ENCODE measurements at places on chromosomes 5 and 9.

DNA sequence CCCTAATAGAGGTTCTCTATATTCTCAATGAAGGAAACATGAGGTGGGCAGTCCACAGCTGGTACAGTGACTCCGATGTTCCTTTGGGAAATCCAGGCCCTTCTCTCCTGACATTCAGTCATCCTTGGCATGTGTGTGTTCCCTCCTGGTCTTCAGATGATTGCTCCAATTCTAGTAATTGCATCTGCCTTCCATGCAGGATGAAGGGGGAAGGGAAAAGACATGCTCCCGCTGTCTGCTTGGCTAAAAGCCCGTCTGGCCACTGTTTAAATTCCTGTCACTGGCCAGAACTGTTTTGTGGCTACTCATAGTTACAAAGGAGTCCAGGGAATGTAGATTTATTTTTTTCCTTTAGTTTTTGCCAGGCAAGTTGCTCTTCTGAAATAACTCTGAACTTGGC, 65.0 kb downstream of the MAST4 start:
- DNase-seq = no peak

GRCh38 chr5:121399879-121400278, 451.8 kb upstream of the FTMT start:
- DNase-seq = no peak

DNA sequence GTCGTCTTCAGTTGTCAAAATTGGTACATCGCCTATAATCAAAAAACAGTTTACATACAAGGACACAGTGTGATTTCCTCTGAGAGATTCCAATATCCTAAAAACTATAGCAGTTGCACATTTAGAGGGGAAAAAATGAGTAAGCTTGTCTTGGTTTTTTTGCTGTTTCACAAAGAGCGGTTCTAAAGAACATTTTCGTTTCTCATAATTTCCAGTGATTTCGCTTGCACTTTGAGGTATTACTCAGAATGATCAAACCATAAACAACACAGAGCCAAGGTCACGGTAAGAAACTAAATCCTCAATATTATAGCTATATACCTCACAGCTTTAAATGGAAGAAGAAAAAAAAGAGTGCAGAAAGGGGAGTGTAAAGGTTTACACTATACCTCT, 861 bp downstream of the MTX3 start:
- DNase-seq = no peak

- DNase-seq = no peak
Measured at GRCh38 chr5:112234000-112234399, 185.1 kb downstream of the EPB41L4A start.

- no peak for DNase-seq
Measured at GRCh38 chr9:112582371-112583262, 96.0 kb downstream of the KIAA1958 start.

DNA sequence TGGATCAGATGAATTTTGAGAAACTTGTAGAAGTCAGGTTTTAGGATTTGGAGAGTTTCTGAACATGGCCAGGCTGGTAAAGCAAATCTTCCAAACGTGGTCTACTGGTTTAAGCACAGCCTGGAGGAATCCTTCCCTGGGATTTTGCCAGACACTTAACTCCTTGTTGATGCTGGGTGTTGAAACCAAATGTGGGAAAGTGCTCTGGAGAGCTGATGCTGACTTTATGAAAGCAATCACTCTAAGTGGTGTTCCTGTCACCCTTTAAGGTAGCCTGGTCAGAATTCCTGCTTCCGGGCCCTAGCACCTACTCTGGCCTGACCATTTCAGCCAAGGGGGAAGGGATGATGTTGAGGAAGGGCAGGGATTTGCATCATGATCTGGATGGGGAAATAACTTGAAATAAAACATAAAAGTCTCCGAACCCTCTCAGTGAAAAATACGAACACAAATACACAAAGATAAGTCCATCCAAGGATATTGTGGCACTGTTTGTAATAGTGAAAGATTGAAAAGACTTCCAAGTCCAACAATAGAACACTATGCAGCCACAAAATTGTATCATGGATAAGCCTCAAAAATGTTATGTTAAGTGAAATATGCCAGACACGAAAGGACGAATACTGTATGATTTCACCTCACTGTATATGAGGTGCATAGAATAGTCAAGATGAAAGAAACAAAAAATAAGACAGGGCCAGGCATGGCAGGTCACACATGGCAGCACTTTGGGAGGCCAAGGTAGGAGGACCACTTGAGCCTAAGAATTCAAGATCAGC, 57.7 kb downstream of the PDE6A start:
- no peak for DNase-seq

DNA sequence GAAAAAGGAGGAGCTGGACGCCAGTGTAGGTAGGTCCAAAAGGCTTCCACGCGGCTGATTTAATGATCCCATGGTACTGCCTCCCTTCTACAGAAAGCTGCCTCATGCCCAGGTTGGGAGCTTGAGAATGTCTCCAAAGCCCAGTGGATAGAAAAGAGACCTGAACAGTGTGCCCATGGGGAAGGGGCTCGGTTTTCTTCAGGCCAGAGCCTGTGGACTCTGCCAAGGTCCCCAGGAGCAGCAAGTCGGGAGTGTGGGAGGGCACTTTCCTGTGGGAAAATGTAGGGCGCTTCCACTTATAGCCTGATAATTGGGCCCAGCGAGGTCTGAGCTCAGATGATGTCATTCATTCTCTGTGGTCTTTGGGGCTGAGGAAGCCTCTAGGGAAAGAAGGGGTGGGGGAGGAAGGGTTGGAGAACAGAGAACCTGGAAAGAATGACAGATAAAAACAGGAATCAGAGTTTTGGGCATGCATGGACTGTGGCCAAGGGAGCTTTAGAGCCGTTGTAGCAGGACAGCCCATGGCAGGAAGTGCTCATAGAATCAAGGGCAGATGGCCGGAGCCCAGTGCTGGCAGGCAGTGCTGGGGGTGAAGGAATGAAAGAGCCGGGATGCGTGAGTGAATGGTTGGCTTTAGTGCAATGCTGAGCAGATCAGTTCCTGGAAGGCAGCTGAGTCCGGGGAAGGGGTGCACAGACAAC, 42.5 kb upstream of the SH3PXD2B start:
- no peak for DNase-seq

GRCh38 chr9:112700085-112700484, 17.8 kb downstream of the INIP start:
- DNase-seq = no peak

DNA sequence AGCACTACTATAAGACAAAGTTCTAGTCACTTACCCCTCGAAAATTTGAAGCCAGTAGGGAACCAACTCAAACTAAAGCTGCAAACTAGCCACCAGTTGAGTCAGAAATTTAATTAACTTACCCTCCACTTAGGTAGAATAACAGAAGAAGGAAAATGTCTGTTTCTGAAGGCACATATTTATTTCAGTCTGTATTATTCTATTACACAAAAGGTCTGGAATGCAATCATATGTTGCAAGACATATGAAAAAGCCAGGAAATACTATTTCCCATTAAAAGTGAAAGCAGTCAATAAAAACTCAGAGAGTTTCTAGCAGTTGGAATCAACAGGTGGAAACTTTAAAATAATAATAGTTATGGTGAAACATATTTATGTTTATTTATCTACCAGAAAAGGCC, 79.2 kb upstream of the SLCO4C1 start:
- no peak for DNase-seq

DNA sequence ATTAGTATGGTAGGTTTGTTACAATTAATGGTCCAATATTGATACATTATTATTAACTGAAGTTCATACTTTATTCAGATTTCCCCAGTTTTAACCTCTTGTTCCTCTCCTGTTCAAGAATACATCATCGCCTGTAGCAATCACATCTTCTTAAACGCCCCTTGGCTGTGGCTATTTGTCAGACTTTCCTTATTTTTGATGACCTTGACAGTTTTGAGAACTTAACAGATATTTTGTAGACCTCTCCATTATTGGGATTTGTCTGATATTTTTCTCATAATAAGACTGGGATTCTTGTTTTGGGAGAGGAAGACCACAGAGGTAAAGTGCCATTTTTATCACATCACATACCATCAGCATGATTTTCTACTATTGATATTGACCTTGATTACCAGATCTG, 112.3 kb upstream of the MARCHF11 start:
- DNase-seq = no peak

- no peak for DNase-seq
Measured at GRCh38 chr5:74233571-74233970, 407.0 kb downstream of the ENC1 start.

DNA sequence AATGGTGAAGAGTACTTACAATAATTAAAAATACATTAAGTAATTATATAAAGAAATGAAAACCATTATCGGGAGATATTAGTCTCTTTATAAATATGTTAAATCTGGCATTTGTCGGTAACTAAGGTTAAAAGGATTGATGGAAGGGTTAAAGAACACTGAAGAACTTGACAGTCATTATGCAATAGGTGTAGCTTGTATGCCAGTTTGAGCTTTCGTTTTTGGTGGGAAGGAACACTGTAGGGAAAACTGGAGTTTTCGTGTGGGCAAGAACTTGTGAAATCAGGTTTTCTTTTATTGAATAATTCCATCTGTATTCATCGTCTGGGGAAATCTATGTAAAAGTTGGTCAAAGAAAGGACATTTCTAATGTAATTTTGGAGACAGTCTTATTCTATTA, 142.3 kb downstream of the DMRTA1 start:
- no peak for DNase-seq

DNA sequence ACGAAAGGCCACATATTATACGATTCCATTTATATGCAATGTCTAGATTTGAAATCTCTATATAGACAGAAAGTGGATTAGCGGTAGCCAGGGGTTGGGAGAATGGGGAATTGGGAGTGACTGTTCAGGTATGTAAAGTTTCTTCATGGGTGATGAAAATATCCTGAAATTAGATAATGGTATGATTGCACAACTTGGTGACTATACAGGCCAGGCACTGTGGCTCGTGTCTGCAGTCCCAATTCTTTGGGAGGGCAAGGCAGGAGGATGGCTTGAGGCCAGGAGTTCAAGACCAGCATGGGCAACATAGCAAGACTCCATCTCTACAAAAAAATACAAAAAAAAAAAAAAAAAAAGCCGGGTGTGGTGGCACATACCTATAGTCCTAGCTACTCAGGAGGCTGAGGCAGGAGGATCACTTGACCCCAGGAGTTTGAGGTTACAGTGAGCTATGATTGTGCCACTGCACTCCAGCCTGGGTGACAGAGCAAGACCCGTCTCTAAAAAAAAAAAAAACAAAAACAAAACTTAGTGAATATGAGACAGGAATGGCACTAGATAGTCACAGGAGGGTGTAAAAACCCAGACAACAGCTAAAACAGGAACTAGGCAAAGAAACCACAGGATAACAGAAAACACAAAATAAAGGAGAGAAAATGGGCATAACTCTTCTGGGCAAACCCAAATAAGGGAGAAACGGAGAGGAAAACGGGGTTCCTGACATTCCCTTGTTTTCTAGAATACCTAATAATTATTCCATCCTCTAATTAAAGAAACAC, 72.1 kb upstream of the ZNF618 start:
- no peak for DNase-seq

DNA sequence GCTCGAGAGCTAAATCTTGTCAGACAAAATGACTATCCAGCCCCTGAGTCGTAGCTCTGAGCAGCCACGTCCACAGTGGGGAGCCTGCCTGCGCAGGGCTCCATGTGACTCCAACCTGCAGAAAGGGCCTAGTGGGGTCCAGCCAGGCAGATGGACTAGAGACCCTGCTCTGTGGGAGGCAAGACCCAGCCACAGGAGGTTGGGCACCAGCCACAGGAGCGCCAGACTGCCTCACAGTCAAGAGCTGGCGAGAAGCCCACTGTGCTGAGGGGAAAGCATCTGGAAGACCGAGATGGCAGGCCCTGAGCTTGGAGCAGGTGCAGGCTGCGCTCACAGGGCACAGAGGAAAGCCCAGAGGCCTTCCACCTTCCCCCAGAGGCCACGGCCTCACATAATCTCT, 61.4 kb downstream of the C5orf15 start:
- DNase-seq = no peak

- no peak for DNase-seq
Measured at GRCh38 chr5:181222630-181223057, 437 bp upstream of the TRIM41 start.

DNA sequence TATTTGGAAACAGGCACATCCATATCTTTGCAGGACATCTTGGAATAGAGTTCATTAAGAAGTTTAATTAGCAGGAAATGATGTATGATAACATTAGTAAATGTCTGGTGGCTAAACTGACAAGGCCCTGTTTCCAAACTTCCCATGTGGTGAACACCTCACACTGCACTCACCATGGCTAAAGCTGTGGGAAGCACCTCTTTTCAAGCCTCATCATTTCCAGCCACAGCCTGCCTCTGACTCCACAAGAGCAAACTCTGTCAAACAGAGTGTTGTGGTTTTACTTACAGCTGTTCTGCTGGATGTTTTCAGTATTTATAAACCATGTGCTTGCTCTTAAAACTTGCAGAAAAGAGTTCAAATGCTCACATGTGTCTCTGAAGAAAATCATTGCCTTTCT, 14.9 kb upstream of the NDUFB6 start:
- no peak for DNase-seq

- DNase-seq = no peak
Measured at GRCh38 chr9:99490729-99491128, 268.6 kb downstream of the SEC61B start.

GRCh38 chr5:154258531-154259217, 68.1 kb downstream of the GALNT10 start:
- DNase-seq = no peak

GRCh38 chr9:135504262-135505243, 4.1 kb downstream of the MRPS2 start:
- DNase-seq = no peak

- DNase-seq = no peak
Measured at GRCh38 chr9:133347515-133347984, 381 bp downstream of the MED22 start.

DNA sequence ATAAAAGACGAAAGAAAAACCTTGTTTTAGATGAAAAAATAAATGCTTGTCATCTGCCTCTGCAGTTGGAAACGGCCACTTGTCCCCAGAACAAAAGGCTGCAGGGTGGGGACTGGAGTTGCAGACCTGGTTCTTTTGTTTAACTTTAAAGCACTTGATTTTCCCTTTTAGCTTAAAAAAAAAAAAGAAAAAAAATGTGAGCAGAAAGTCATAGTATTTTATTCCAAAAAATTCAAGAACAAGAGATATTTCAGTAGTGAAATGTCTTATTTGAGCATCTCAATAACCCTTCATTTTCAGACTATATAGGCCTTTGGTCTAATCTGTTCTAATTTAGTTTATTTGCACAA, 1.8 kb downstream of the MAP1B start:
- DNase-seq = no peak

- DNase-seq = no peak
Measured at GRCh38 chr5:130141659-130142320, 237.5 kb downstream of the CHSY3 start.

GRCh38 chr9:105318729-105319191, 74.3 kb downstream of the SLC44A1 start:
- DNase-seq = no peak

- no peak for DNase-seq
Measured at GRCh38 chr9:69056191-69056815, 20.8 kb downstream of the FXN start.

DNA sequence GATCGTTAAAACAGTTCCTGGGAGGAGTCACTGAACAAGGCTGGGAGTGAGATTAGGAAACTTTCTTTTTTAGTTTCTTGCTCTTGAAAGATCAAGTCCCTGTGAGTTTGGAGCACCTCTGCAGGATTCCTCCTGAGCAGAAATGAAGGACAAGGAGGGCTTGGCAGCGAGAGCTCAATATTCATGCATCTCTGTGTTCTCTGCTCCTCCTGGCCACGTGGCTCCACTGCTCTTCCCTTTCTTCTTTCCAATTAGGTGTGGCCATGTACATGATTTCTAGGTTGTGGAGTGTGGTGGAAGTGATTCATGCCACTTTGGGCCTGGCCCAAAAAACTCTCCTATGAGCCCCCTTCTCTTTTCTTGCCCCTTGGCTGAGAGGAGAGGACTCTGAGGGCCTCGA, 67.2 kb downstream of the FGF18 start:
- DNase-seq = no peak

- no peak for DNase-seq
Measured at GRCh38 chr9:77847059-77847499, 184.5 kb downstream of the GNAQ start.

Data from activated gamma-delta T cell (primary cell).